Mesenteric fat pad (tissue), 1 donor: ENCODE measurements at places on chromosomes 2 and 18. TPM values are rescaled to one million over a fixed set of nuclear protein-coding genes. Genes with fewer than 3 reads are reported as not detected.

GRCh38 chr2:117875786-117876185 lies 61.3 kb downstream of the DDX18 start:
- no peak for DNase-seq

DNA sequence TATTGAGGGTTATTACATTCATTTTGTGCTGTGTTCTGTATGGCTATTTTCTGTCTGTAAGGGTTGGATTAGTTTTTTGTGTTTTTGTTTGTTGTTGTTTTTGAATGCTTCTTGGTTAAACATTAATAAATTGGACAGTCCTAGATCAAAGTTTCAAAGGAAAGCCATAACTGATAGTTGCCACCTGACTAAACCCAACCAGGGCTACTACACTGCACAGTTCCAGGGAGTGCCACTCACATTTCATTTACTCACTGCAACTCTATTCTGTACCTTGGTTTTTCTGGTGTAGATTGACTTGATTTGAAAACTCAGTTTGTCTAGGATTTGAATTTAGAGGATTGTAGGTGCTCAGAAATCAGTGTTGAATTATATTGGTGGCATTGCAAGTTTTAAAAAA lies 6.4 kb downstream of the MYL12B start:
- no peak for DNase-seq

EN1 gene
- total RNA-seq, result 4.4 TPM

GRCh38 chr2:90207454-90208058 lies 1516.1 kb downstream of the RPIA start:
- no peak for DNase-seq
